ENCODE measurements at places on chromosomes 1 and 21. TPM values are rescaled to one million over a fixed set of nuclear protein-coding genes. Genes with fewer than 3 reads are reported as not detected.

Gene OPRD1
- total RNA-seq, result 0.52 TPM

Gene KIF2C
- 164 TPM for total RNA-seq

Gene MTF2
- 117 TPM for total RNA-seq

Gene LAPTM5
- total RNA-seq, result 0.28 TPM

Gene LCE1F
- not detected for total RNA-seq

Gene TMPRSS3
- not detected for total RNA-seq

Gene FCRLA
- total RNA-seq, result not detected

Gene RNU1-4
- under 0.01 TPM for total RNA-seq

Gene SPTA1
- total RNA-seq, result not detected

Gene SPRR2G
- not detected for total RNA-seq

Gene FAM163A
- total RNA-seq, result 0.11 TPM

Gene OR2M3
- total RNA-seq, result not detected

Gene TGFB2
- total RNA-seq, result 2.1 TPM

Gene ST6GALNAC5
- 11.6 TPM for total RNA-seq

Gene ZNF684
- 9.2 TPM for total RNA-seq

Gene S100A3
- 0.30 TPM for total RNA-seq

Gene AQP10
- total RNA-seq, result not detected

Gene GRIK1
- total RNA-seq, result not detected

Gene DCDC2B
- not detected for total RNA-seq

Gene KRTAP10-3
- not detected for total RNA-seq

Gene XCL2
- not detected for total RNA-seq

Gene SNX7
- total RNA-seq, result 27.1 TPM

Gene CRB1
- not detected for total RNA-seq

Gene PLA2G2A
- total RNA-seq, result not detected

Gene PIK3R3
- total RNA-seq, result 7.0 TPM

Gene PYHIN1
- total RNA-seq, result not detected

Gene C1orf21
- total RNA-seq, result 19.1 TPM

Gene CATSPERE
- total RNA-seq, result 0.14 TPM

Gene ZMYM4
- 63.9 TPM for total RNA-seq

Gene HIPK1
- 39.1 TPM for total RNA-seq

Gene PDE4B
- total RNA-seq, result 4.1 TPM

Gene HOOK1
- total RNA-seq, result 9.1 TPM

Gene CFHR1
- total RNA-seq, result not detected

Gene ELF3
- total RNA-seq, result 3.6 TPM

Gene NT5C1A
- total RNA-seq, result not detected

Gene CELA3A
- total RNA-seq, result not detected

Gene PRDM16
- 1.1 TPM for total RNA-seq

Gene KLHDC9
- 21.9 TPM for total RNA-seq

Gene CFHR2
- total RNA-seq, result not detected

Gene TMCC2
- total RNA-seq, result 13.6 TPM

Gene BRWD1
- total RNA-seq, result 51.2 TPM

Gene ADORA1
- total RNA-seq, result 5.7 TPM

Gene CASQ1
- 4.4 TPM for total RNA-seq

Gene NES
- 231 TPM for total RNA-seq

Gene WDR4
- total RNA-seq, result 15.3 TPM

Gene OR6K3
- not detected for total RNA-seq

Gene PPIAL4G
- total RNA-seq, result not detected

Gene PDZK1
- total RNA-seq, result 1.3 TPM

Gene FAM78B
- total RNA-seq, result 2.3 TPM

Gene ANKRD65
- 0.67 TPM for total RNA-seq

Gene SPATA45
- 0.63 TPM for total RNA-seq

Gene RSPO1
- 0.14 TPM for total RNA-seq

Gene FALEC
- total RNA-seq, result 2.6 TPM

Gene BLZF1
- 10.6 TPM for total RNA-seq

Gene COL8A2
- 1.6 TPM for total RNA-seq

Gene AVPR1B
- not detected for total RNA-seq

Data from H7 (cell line).